Cerebellar nuclear complex (tissue), 1 donor: ENCODE measurements at places on chromosomes 12 and 14.

DNA sequence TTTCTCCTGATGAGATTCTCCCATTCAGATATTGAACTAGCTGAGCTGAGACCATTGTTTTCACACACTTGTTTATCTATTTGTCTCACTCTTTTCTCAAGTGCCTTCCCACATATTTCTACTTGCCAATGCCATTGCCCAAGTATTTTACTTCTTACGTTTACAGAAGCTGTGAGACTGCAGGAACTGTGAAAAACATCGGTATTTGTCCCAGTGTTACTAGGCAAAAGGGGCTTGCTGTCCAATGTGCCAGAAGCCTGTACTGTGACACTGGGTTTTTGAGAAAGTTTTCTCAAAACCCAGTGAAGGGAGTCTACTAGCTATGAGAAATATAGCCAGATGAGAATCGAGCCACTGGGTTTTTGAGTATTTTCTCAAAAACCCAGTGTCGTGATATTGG lies 37.5 kb downstream of the WDR20 start:
- DNase-seq, result no peak

GRCh38 chr12:50411051-50411660 lies 10.5 kb downstream of the LARP4 start:
- DNase-seq, result no peak

DNA sequence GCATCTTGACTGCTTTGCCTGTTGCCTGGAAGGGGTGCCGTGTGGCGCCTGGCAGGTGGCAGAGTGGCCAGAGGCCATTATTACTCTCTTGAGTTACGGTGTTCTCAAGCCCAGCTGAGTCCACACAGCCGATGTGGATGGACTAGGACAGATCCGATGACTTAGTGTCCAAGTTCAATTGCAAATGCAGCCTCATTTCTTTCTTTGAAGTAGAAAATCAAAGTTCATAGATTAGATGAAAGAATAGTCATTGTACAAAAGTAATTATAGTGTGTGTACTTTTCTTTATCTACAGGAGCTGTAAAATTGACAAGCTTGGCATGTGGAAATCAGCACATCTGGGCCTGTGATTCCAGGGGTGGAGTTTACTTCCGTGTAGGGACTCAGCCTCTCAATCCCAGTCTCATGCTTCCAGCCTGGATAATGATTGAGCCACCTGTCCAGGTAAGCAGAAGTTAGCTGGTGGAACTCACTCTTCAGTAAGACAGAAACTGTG lies 44.7 kb downstream of the ANKRD9 start:
- DNase-seq, result no peak

GRCh38 chr14:52327374-52328226 lies 13.5 kb downstream of the PTGER2 start:
- no peak for DNase-seq

- DNase-seq, result no peak
Measured at GRCh38 chr12:10365696-10366405, 24.0 kb downstream of the KLRK1 start.

DNA sequence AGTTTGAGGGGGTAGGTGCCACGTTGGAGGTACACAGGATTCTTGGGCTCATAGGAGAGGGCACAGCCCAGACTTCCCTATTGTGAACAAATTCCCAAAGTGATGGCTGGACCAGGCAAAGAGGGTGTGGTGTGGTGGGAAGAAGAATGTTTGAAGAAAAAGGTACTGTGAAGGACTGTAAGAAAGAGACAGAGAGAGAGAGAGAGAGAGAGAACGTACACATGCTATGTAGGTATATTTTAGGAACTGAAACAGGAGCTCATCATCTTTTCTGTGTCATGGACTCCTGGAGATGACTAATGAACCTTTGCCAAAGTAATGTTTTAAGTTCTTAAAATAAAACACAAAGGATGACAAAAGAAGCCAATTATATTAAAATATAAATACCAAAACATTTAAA lies 24.5 kb downstream of the SLC17A8 start:
- DNase-seq, result no peak

GRCh38 chr12:120628919-120629318 lies 11.5 kb upstream of the CABP1 start:
- DNase-seq, result no peak

- DNase-seq, result no peak
Measured at GRCh38 chr12:3571724-3572123, 80.7 kb downstream of the PRMT8 start.

GRCh38 chr12:120229487-120230325 lies 28.8 kb upstream of the RPLP0 start:
- no peak for DNase-seq

DNA sequence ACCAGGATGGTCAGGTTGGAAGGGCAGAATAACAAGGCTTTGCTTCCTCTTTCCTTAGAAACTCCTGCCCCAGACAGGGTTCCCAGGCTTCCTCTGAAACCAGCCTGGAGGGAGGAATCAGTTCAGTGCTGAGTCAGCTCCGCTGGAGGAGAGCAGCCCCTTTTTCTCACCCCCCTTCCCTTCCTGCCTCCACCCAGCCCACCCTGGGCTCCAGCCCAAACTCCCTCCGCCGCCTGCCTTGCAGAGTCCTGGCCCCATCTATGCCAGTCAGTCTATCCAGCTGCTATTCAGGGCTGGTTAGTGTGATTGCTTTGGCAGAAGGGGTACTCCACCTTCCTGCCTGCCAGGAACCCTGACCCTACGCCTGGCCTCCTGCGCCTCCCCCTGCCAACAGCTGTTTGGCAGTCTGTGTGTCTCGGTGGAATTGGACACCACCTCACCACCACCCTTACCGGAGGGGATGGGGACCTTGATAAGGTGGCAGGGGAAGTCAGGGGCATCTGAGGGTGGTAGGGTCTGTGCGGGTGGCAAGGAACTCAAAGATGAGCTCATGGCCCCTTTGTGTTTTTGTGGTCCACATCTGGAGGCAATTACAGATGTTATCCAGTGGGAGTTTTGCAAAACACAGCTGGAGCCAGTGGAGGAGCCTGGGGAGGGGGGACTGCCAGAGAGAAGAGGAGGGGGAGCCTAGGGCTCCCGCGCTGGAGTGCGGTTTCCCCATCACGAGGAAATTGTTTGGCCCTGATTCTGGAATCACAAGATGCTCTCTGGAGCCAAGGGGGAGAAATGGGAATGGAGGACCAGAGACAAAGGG lies 12.2 kb downstream of the MMP14 start:
- no peak for DNase-seq

DNA sequence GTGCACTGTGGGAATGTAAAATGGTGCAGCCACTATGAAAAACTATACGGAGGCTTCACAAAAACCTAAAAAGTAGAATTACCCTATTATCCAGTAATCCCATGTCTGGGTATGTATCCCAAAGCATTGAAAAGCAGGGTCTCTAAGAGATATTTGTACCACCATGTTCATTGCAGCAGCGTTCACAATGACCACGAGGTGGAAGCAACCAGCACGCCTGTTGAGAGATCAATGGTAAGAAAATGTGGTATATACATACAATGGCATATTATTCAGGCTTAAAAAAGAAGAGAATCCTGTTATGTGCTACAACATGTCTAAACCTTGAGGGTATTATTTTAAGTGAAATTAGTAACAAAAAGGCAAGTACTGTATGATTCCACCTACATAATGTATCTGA lies 910 bp upstream of the NOPCHAP1 start:
- no peak for DNase-seq

DNA sequence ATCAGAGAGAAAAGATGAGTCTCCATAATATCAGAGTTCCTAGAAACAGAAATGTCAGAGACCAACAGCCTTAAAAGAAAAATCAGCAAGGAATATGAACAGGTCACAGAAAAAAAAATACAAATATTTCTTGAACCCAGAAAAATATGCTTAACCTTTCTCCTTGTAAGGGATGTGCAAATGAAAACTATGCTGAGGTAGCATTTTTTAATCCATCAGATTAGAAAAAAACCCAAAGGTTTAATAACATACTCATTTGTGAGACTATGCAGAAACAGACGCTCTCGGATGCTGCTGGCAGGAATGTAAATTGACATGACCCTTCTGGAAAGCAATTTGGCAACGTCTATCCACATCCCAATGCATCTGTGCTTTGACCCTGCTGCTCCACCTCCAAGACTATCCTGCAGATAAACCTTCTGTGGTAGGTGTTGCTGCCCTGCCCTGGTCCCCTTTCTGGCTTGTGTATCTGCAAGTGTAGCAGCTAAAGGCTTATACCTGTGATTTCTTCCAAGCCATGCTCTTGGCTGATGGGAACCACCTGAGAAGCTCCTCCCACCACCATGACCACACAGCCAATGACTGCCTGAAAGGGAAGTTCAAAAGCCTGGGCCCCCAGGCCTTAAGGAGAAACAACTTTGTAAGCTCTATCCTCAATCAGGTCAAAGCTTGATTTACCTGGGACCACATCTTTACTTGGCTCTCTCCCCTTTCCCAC lies 49.4 kb downstream of the LTBP2 start:
- DNase-seq, result no peak

DNA sequence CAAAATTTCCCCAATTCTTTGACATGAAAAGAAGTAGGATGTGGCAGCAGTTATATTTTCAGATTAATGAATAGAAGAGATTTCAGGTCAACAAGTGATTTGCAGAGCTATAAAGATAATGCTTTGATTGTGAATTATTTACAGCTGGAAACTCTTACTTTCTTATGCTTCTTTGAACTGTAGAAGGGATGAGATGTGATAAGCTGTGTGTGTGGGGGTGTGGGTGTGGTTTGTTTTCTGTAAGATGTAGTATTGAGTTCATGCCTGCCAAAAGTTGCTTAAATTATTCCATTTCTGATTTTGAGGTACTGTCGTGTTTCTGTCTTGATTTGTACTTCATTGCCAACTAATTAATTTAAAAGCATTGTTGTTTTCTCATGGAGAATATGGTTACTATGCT lies 22.7 kb downstream of the AEBP2 start:
- DNase-seq, result no peak

- no peak for DNase-seq
Measured at GRCh38 chr12:54024127-54024526, 4.1 kb upstream of the HOXC6 start.

- DNase-seq, result no peak
Measured at GRCh38 chr14:106506881-106507305, 980.5 kb downstream of the TMEM121 start.

DNA sequence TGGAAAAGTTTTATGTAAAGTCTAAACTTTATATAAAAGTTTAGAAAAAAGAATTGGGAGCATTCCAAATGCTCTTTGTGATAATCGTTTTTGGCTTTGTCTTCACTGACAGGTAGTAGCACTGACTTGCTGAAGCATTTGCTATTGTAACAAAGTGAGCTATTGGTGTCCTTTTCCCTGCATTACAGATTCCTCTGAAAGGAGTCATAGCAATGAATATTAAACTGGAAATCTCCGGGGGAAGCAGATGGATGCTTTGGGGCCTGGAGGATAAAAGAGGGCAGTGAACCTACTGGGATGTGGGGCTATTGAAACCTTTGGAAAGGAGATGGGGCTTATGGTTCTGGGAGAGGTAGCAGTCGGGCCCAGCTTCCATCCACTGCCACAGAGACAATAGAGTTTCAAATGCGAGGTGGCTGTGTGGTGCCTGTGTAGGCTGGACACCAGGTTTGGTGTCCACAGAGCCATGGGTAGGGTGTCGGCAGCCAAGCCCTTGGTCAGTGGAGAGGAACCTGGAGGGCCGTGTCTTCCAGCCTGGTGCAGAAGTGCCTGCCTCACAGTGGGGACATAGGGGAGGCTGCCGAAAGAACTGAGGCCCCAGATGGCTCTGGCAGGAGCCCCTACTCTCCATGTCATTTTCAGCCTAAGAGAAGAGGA lies 10.1 kb downstream of the GSG1 start:
- DNase-seq, result no peak

DNA sequence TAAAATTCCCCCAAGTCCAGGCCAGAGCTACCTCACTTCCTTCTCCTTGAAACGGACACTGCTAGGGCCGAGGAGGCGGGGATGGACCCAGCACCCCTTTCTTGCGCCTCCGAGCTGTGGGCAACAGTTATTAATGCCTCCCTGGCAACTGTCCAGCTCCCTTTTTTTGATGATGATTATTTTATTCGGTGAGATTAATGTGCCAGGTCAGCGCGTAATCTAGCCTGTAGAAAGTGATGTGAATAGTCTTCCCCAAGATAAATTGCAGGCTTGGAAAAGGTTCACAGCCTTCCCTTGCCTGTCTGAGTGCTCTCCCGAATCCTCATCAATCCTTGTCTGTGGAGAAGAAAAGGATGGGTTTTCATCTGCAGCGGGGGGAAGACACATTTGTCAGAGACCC lies 54.3 kb downstream of the RNFT2 start:
- no peak for DNase-seq
